ENCODE measurements at places on chromosomes 6 and 20.

DNA sequence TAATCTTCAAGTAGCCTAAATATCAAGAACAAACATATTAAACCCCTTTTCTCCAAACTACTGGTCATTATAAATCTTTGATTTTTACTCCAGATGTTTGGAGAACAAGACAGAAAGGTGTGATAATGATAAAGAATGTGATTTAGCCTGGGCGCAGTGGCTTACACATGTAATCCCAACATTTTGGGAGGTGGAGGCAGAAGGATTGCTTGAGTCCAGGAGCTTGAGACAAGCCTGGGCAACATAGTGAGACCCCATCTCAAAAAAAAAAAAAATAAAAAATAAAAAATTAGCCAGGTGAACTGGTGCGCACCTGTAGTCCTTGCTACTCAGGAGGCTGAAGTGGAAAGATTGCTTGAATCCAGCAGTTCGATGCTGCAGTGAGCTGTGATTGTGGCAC, 35.1 kb upstream of the FUCA2 start:
- DNase-seq = no peak

DNA sequence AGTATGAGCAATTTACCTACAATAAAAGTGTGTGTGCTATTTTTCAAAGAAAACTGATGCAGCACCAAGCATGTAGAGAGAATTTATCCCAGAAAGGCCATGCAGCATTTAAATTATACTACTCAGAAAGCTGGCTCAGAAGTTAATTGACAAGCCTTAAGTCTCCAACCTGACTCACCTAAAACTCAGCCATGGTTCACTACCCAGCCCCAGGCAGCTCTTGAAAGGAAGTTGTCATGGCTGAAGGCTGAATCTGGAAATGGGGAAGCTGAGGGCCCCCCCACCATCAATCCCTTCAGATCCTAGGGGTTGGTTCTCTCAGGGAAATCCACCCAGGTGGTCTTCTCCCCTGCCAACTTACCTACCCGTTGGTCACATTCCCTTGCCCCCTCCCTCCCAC, 19.7 kb downstream of the PPIL6 start:
- DNase-seq = no peak

- DNase-seq = no peak
Measured at GRCh38 chr6:90403489-90404381, 107.1 kb upstream of the BACH2 start.

DNA sequence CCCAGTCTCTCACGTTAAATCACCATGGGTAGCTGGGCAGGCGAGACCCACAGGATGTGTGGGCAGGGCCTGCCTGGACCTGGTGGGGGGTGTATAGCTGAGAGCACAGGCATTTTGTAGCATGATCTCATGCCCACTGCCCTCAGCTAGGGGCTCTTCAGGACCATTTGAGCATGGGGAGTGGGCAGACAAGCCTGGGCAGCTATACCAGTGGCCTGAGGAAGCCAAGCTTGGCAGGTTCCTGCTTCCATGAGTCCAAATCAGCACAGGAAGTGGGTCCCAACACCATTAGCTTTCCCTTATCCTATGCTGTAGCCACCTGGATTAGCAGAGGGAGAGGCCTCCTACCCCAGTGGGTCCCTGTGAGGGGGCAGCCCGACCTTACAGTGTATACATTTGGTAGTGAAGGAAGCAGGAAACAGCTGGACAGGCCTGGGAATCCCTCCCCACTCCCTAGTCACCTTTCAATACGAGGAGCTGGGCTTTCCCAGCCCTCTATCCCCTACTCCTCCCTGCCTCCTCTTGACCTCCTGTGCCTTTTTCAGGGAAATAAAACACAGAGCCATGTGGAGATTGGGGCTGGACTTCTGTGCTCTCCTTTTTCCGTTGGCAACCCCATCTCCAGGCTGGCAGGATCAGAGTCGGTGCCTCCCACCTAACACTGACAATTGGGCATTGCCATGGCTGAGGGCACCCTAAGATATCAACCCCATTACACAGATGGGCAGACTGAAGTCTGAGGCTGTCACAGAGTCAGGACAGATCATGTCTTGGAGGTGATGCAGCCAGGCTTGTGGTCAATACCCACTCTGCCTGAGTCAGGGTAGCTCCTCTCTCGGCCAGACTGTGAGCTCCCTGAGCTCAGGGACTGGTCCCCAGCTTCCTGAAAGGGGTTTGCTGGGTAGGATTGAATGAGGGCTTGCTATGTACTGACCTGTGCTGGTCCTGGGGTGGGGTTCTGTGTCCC, 59.8 kb downstream of the MRPL14 start:
- DNase-seq = no peak

- DNase-seq = peak; percentile 59
Measured at GRCh38 chr6:158231551-158232315, 63.6 kb downstream of the GTF2H5 start.

GRCh38 chr20:50592282-50593004, 82.3 kb downstream of the PTPN1 start:
- no peak for DNase-seq

- no peak for DNase-seq
Measured at GRCh38 chr20:49894073-49894470, 21.3 kb downstream of the SPATA2 start.

DNA sequence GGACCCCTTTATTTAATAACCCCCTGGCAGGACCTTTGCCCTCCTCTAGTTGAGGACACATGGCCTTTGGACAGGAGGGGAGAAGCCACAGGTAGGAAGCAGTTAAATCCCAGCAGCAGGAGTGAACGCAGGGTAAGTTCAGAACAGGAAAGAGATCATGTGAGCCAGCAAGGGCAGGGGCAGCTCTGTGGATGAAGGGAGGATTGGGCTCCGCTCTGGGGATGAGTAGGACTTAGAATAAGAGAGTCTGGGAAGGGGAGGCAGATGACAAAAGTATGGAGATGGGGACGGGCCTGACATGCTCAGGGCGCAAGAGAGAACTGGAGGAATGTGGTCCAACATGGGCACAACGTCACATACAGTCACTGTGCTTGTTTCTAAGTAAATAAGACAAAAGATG, 89.0 kb downstream of the NDUFAF5 start:
- DNase-seq = no peak

- DNase-seq = no peak
Measured at GRCh38 chr20:38126146-38126921, 38.7 kb downstream of the TGM2 start.

- DNase-seq = no peak
Measured at GRCh38 chr6:81086991-81087390, 665.5 kb downstream of the TENT5A start.

DNA sequence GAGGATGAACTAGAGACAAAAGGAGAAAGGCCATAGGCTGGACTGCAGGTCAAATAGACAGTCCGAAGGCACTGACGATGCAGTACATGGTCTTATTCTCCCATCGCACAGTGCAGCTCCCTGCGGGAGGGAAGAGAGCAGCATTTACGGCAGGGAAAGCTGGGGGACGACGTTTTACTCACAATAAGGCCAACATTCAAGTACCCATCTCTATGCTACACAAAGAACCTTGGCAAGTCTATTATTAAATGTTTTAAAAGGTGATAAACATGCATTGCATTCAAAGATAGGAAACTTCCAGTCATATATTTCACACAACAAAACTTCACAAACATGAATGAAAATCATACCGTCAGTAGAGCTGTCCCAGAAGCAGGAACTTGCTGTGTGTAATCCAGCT, 7.8 kb downstream of the DYNLT1 start:
- no peak for DNase-seq

DNA sequence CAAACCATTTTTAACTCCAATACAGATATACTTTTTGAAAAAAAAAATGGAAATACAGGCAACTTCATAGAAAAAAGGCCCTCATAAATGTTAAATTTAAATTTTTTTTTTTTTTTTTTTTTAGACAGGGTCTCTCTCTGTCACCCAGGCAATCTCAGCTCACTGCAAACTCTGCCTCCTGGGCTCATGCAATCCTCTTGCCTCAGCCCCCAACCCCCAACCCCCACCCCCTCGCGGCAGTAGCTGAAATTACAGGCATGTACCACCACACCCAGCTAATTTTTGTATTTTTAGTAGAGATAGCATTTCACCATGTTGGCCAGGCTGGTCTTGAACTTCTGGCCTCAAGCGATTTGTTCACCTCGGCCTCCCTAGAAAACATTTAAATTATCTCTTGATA, 12.8 kb upstream of the ULBP3 start:
- DNase-seq = no peak

- no peak for DNase-seq
Measured at GRCh38 chr6:69542494-69542893, 254.3 kb downstream of the LMBRD1 start.

DNA sequence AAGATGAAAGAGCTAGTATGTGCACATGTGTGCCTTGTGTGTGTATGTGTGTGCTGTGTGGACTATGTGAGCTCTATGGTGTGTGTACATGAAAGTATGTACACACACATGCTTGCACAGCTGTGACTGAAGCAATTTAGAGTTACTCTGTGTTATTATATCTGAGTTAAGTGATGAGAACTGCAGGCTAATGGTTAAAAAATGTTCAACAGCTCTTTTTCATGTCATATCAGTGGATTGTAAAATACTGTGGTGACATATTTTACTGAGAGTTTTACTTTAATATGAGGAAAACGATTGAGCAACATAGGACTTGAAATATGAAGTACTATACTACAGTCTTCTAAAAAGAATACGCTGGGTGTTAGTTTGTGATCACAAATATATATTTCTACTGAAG, 195.7 kb upstream of the KCNK16 start:
- no peak for DNase-seq

DNA sequence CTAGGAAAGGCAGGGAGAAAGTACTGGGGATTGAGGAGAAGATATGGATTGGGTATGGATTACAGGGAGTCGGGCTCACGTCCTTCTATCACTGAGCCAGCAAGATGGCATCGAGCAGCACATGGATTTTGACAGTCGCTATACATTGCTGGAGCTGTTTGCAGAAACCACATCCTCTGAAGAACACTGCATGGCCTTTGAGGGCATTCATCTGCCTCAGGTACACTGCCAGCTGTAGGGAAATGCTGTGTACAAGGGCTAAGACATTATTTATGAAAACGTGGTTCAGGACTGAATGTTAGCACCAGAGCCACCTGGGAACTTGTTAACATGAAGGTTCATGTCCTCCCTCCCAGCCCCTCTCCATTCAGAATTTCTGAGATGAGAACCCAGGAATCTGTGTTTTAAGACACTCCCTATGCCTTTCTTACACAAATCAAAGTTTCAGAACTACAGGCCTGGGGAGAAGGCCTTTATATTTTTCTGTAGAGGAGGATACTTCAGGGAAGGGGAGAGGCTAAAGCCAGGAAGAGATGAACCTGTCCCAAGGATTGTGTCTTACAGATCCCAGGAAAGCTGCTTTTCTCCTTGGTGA, 3.5 kb downstream of the CUL9 start:
- no peak for DNase-seq

DNA sequence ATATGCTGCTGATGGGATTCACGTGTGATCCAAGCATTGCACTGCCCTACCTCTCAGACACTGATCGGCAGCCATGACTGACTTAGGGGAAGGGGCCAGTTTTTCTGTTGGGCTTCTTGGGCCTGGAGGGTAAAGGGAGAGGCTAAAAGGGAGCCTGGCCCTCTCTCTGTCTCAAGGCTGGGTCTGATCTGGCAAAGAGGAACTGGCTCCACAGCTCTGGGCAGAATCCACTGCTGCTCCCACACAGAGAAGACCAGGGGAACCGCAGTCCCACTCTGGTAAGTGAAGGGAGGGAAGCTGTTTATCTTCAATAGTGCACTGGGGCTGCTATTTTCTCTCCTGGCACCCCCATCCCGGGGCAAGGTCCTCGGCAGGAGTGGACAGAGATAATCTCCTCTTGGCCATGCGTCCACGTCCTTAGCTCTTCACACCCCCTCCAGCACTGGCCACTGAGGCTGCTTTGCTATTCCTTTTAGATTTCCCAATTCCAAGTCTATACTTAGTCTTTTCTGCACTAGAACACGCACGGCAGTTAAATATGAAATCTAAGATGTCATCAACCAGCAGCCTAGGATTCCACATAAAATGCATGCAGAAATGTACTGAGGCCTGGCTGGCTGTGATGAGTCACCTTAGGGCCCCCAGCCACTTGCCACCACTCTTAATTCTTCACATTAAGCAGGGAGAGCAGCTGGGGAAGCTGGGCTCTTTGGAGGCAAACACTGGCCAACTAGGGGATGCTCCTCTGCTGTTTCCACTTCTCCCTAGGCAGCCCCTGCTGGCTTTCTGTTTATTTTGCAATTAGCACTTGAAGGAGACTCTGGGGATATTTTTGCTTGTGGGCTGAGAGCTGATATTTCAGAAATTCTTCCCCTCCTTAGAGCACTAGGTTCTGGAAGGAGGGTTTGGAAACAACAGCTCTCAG, 87.8 kb upstream of the ARMC2 start:
- DNase-seq = no peak

GRCh38 chr6:148831064-148831463, 84.2 kb downstream of the UST start:
- no peak for DNase-seq

- no peak for DNase-seq
Measured at GRCh38 chr6:154638369-154638768, 94.8 kb upstream of the SCAF8 start.

- DNase-seq = no peak
Measured at GRCh38 chr6:10429638-10430427, 15.0 kb upstream of the TFAP2A start.

- DNase-seq = no peak
Measured at GRCh38 chr20:22020201-22020600, 314.7 kb downstream of the PAX1 start.

DNA sequence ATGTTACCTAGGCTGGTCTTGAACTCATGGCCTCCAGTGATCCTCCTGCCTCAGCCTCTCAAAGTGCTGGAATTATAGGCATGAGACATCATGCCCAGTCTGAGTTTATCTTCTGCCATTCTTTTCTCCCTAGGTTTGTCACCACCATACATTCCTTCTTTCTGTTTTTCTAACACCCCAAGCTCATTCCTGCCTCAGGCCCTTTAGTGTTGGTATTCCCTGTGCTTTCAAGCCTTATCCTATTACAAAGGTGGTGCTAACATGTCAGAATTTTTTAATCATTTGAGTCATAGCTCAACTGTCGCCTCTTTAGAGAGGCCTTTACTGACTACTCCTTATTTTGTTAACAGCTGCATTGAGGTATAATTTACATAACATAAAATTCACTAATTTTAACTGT, 221.1 kb upstream of the PRSS16 start:
- no peak for DNase-seq

- no peak for DNase-seq
Measured at GRCh38 chr20:47857569-47858464, 72.5 kb upstream of the SULF2 start.

DNA sequence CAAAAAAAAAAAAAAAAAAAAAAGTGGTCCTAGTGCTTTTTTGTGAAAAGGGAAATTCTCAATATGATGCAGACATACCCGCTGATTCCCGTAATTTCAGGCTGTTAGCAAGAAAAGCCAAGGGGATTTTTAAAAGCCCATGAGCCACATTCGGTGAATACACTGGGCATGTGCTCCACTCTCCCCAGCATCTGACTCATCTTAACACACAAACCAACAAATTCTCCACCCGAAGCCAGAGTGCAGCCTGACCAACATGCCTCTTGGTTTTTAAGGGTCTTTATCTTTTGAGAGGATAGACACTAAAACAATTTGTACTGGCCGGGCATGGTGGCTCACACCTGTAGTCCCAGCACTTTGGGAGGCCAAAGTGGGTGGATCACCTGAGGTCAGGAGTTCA, 45.5 kb upstream of the CD83 start:
- DNase-seq = no peak
